Activated T-cell treated with anti-CD3 and anti-CD28 coated beads for 48 hours (primary cell): ENCODE measurements at places on chromosomes 7 and 10.

DNA sequence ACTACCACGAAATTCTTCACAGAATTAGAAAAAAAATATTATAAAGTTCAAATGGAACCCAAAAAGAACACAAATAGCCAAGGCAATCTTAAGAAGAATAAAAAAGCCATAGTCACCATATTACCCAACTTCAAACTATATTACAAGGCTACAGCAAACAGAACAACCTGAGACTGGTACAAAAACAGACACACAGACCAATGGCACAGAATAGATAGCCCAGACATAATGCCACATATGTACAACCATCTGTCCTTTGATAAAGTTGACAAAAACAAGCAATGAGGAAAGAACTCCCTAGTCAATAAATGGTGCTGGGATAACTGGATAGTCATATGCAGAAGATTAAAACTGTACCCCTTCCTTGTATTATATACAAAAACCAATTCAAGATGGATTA is 808.5 kb upstream of the ZWINT start:
- DNase-seq: no peak

- DNase-seq: no peak
Observed at GRCh38 chr10:77164616-77165311, 472.8 kb downstream of the KCNMA1 start.

GRCh38 chr10:10996966-10997620 is 20.6 kb upstream of the CELF2 start:
- DNase-seq: no peak

GRCh38 chr7:93196336-93196735 is 29.9 kb downstream of the HEPACAM2 start:
- DNase-seq: no peak

GRCh38 chr7:25786936-25787335 is 365.1 kb upstream of the NFE2L3 start:
- DNase-seq: no peak

DNA sequence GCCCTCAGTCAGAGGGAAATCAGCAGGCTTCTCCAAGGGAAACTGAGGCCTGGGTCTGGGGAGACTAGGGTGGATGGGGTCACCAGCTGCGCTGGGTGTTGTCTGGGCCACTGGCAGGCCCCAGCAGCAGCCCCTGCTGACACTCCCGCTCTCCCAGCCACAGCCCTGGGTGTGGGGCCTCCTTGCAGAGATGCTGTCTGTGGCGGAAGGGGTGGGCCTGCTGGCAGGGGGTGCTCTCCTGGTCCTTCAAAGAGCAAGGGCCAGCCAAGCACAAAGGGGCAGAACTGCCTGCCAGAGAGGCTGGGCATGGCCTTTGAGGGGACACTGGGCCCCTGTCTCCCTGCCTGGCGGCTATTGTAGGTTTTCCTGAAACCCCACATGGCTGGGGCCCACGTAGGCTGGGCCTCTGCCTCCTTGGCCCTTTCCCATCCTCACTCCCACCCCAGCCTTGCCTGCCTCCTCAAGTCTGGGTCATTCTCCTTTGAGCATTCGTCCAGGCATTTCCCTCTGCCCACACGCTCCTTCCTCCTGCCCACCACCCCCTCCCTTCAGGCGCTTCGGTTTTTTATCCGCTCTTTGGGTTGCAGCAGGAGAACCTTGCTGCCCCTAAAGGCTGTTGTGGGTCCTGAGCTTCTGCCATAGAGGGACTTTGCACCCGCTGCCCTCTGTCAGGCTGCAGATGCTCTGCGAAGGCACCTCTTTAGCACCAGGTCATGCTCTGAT is 9.1 kb downstream of the COL13A1 start:
- DNase-seq: no peak

DNA sequence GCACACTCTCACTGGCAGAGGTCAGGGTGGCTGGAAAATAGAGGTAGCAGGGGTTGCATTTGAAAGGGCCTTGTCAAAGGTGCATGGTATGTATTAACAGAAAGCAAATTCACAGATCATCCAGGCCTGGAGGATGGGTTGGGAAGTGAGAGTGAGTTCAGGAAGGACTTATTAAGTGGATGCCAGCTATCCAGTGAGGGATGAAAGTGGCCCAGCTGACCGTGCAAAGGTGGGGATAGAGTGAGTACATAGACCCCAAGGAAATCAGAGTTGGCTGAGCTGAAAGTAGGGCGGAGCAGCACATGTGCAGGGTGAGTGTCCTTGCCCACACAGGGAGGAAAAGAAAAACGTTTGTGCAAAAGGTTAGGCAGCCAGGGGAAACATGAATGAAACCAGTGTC is 58.1 kb downstream of the HECW1 start:
- DNase-seq: no peak

GRCh38 chr7:79647711-79648110 is 194.2 kb upstream of the MAGI2 start:
- DNase-seq: no peak

DNA sequence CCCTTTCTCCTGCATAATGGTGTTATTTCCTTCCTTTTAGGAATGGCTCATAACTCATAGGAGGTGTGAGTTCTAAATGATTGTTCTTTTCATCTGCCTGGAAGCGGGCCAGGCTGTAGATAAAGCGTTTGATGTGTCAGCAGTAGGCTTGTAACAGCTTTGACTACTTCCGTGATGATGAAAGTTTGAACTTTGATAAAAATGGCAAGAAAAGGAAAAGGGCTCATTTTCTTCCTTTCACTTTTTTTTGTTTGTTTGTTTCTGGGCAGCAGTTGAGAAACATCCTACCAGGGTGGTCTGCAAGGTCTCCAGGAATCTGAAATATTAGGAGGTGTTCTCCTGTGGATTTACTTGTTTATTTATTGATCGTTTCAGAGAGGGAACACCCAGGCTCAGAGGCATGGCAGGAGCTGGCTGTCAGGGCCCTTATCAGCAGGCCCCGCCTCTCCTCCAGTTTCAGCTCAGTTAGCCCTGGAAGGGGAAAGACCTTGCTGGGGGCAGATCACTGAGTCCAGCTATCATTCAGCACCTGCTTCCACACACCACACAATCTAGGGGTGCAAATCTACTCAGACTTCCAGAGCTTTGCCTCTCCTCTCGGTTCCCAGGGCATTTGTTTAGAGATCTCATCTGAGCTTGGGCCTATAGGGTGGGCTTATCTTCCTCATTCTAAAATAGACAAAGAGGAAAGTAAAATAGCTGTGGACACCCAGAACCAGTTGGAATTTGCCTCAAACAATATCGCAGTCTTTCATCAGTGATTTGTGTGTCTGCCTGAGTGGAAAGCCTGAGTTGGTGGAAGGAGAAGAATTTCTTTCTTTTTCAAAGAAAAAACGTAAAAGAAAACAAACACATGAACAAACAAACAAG is 130.9 kb downstream of the BMPER start:
- DNase-seq: no peak

GRCh38 chr10:35716776-35717175 is 74.7 kb upstream of the FZD8 start:
- no peak for DNase-seq

- no peak for DNase-seq
Observed at GRCh38 chr7:130927062-130927461, 193.1 kb upstream of the KLF14 start.

GRCh38 chr7:122137251-122138077 is 6.6 kb downstream of the AASS start:
- no peak for DNase-seq
